Tibial nerve (tissue), 4 donors: ENCODE measurements at places on chromosomes 4 and X. TPM values are rescaled to one million over a fixed set of nuclear protein-coding genes. Genes with fewer than 3 reads are reported as not detected.

The REPS2 gene
- 26.0 TPM for total RNA-seq

The JADE3 gene
- total RNA-seq = 5.4 TPM

The FAM120C gene
- 12.3 TPM for total RNA-seq

The DRP2 gene
- total RNA-seq = 94.5 TPM

The PLK4 gene
- total RNA-seq = 0.63 TPM

The ARHGAP4 gene
- 90.9 TPM for total RNA-seq

The USP53 gene
- 892 TPM for total RNA-seq

The CENPE gene
- 6.1 TPM for total RNA-seq

The OPHN1 gene
- 27.1 TPM for total RNA-seq

The SMIM10 gene
- 16.8 TPM for total RNA-seq

The F9 gene
- not detected for total RNA-seq

The CT45A5 gene
- not detected for total RNA-seq

The PRSS12 gene
- 0.90 TPM for total RNA-seq

The NHSL2 gene
- total RNA-seq = 22.4 TPM

The GIMD1 gene
- not detected for total RNA-seq

The RNF150 gene
- total RNA-seq = 24.3 TPM

The BANK1 gene
- 6.3 TPM for total RNA-seq

The FAM241A gene
- 2.4 TPM for total RNA-seq

The RBMXL3 gene
- not detected for total RNA-seq

The ADAD1 gene
- not detected for total RNA-seq

The CXCL1 gene
- not detected for total RNA-seq

The CXCR3 gene
- not detected for total RNA-seq

The PRAF2 gene
- 16.5 TPM for total RNA-seq

The CXCL8 gene
- total RNA-seq = 0.22 TPM

The SRPK3 gene
- total RNA-seq = 0.87 TPM
